Ascending aorta (tissue), 2 donors: ENCODE measurements at places on chromosomes 12 and 14. TPM values are rescaled to one million over a fixed set of nuclear protein-coding genes. Genes with fewer than 3 reads are reported as not detected.

Gene PLCZ1
- not detected for total RNA-seq

GRCh38 chr12:22088886-22089285 lies 42.9 kb downstream of the CMAS start:
- no peak overlapping the region for H3K27ac ChIP-seq
- H3K36me3 ChIP-seq, result no peaks in the 10 kb centered on the region
- no peaks in the 10 kb centered on the region for H3K4me1 ChIP-seq

- no peak for DNase-seq
- H3K4me3 ChIP-seq, result no peak overlapping the region
- no peak overlapping the region for H3K27ac ChIP-seq
- H3K36me3 ChIP-seq, result no peaks in the 10 kb centered on the region
Measured at GRCh38 chr12:68290126-68290525, 36.7 kb upstream of the IL22 start.

Gene MYH7
- total RNA-seq, result not detected

Gene COX8C
- not detected for total RNA-seq

DNA sequence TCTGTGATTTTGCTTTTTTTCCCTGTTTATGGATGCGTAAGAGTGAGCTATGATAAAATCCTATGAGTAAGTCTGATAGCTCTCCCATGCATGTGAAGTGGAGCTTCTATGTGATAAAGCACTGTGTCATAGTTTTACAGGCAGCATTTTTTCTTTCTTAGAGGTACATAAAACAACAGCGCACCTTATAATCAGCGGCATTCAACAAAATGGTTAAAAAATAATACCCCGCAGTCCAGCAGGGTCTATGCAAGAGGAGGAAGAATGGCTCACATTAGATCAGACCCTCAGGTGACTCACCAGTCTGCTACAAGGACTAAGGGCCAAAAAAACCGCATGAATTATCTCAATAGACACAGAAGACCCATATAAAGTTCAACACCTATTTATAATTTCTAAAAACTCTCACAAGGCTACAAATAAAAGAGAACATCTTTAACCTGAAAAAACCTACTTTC lies 33.0 kb upstream of the TMEM179 start:
- H3K27me3 ChIP-seq, result no peaks in the 10 kb centered on the region
- no peak overlapping the region for H3K27ac ChIP-seq
- H3K36me3 ChIP-seq, result no peaks in the 10 kb centered on the region

DNA sequence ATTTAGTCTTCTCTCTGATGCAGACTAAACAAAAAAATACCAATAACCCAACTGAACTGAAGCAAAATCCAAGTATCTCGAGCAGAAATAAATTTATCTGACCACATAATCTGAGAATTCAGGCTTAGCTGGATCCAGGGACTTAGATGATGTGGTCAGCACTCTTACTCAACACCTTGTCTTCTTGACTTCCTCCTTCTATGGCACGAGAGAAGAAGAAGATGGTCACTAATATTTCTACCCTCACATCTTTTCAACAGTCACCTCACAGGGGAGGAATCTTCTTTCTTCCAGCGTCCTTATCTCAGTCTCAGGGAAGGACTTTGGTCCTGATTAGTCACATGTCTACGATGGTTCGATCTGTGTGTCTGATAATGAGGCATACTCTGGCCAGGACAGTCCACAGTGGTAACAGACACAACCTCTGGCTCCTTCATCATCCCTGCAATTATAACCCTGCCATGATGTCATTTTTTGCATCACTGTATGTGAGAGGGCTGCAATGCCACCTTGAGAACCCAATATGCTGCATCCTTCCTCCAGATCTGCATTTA lies 15.8 kb downstream of the RGS6 start:
- DNase-seq, result no peak
- H3K27ac ChIP-seq, result no peak overlapping the region
- H3K4me3 ChIP-seq, result no peak overlapping the region
- H3K27me3 ChIP-seq, result no peaks in the 10 kb centered on the region
- no peaks in the 10 kb centered on the region for H3K4me1 ChIP-seq
